ENCODE measurements at places on chromosomes 13 and 19.

GRCh38 chr13:94346261-94347019 is 133.0 kb downstream of the DCT start:
- no peak for DNase-seq

GRCh38 chr13:34162544-34162933 is 344.6 kb downstream of the RFC3 start:
- no peak for DNase-seq

GRCh38 chr19:44142059-44142433 is 692 bp downstream of the ZNF234 start:
- DNase-seq, result no peak

GRCh38 chr13:94902722-94903407 is 190.5 kb upstream of the SOX21 start:
- no peak for DNase-seq

DNA sequence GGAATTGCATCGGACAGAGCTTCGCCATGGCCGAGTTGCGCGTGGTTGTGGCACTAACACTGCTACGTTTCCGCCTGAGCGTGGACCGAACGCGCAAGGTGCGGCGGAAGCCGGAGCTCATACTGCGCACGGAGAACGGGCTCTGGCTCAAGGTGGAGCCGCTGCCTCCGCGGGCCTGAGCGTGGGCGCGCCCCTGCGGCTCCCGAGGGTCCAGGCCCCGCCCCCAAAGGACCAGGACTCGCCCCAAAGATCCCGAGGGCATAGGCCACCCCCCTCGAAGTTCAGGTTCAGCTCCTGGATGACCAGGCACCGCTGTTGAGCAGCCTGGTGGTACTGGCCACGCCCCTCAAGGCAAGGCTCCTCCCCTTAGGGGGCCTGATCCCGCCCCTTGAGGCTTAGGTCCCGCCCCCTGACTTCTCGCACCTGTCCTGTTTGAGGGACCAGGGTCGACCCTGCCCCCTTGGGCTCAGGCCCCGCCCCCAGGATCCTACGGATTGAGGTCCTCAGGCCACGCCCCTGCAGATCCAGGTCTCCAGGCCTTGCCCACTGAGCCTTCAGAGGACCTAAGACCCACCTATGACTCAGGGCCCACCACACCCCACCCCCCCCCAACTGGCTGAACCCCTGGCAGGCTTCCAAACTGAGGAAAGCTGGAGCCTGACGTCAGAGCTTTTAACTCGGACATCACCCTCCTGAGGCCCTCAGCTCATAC is 43.1 kb downstream of the CYP4F22 start:
- no peak for DNase-seq

GRCh38 chr19:6233827-6234511 is 45.8 kb downstream of the MLLT1 start:
- peak; percentile 14 for DNase-seq

Measured in NCI-H524 (cell line).